ENCODE measurements at places on chromosomes 11 and 22.

DNA sequence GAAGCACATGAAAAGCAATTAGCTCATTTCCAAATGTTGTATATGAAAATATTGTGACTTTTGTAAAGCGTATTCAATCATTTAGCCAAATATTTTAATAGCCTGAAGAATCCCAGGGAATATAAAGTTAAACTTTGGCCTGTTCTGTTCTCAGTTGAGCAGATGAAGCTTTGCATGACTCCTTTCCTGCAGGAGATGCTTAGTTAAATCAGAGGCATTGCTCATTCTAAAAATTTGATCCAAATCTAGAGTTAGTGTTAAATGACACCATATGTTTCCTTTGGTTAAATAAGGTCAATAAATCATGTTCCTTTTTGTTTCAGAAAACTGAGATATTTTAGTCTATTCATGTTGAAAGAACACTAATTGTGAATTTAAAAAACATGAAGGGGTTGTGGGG, 51.2 kb upstream of the BIRC3 start:
- no peak for DNase-seq

- DNase-seq: no peak
Measured at GRCh38 chr11:74646954-74647353, 54.6 kb downstream of the POLD3 start.

DNA sequence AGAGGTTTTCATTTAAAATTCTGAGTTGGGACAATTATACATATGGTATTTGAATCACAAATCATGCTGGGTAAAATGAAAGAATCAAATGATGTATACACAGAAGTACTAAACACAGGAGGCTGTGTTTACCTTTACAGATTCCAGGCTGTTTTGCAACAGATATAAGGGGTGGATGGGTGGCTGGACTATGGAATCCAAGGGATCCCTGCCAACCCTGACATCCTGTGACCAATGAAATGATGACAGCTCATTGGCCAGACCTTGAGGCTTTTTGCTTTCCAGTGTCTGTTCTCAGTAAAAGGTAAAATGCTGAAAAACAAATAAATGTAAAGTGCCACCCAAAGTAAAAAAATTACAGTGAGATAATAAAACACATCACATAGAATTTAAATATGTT, 3.3 kb upstream of the DDI1 start:
- no peak for DNase-seq

GRCh38 chr11:548700-549603, 11.6 kb downstream of the LMNTD2 start:
- DNase-seq: no peak

DNA sequence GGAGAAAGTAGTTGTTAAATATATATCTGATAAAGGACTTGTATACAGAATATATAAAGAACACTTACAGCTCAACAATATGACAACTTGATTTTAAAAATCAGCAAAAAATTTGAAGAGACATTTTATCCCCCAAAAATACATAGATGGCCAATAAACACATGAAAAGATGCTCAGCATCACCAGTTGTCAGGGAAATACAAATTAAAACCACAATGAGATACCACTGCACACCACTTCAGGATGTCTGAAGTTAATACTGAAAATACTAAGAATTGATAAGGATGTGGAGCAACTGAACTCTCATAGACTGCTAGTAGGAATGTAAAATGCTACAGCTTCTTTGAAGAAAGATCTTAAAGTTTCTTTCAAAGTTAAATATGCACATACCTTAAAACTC, 49.2 kb downstream of the KREMEN1 start:
- no peak for DNase-seq

- DNase-seq: no peak
Measured at GRCh38 chr22:27435844-27436576, 365.5 kb downstream of the MN1 start.

DNA sequence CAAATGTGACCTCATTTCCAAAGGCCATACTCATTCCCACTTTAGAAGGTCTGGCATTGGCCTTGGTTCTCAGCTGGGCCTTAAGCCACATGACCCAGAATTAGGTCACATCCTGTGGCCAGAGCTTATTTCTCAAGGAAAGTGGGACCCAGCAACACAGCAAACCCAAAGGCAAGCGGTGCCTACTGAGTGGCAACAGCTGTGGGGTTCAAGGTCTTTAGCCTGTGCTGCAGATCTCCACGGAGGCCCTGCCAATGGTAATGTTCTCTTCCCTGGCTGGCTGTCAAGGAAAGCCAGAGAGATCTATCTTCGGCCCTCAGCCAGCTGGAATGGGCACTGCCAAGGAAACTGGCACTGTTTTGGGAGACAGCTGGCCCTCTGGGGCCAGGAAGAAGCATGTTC, 41.5 kb upstream of the TP53I11 start:
- no peak for DNase-seq

DNA sequence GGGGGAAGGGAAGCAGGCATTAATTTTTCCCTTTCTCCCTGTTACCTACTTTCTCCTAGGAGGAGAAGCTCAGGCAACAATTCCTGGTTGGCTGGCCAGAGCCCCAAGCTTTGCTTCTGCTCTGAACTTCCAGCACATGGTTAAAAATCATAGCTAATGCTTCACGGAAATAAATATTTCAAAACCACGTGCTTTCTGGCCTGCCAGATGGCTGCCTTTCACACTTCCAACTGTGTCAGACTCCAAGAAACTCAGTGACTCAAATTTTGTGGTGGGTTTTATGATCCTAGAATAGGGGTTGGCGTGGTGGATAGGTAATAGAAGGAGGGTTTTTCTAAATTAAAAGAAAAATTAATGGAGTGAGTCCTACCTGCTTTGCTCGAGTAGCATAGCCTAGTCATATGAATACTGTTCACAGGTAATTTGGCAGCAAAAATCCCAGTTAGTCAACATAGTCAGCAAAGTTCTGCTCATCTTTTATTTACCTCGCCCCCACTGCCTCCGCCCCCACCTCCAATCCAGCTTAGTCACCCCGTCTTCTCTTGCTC, 58.6 kb downstream of the SC5D start:
- no peak for DNase-seq

- DNase-seq: no peak
Measured at GRCh38 chr22:33656808-33657628, 263.3 kb downstream of the LARGE1 start.

DNA sequence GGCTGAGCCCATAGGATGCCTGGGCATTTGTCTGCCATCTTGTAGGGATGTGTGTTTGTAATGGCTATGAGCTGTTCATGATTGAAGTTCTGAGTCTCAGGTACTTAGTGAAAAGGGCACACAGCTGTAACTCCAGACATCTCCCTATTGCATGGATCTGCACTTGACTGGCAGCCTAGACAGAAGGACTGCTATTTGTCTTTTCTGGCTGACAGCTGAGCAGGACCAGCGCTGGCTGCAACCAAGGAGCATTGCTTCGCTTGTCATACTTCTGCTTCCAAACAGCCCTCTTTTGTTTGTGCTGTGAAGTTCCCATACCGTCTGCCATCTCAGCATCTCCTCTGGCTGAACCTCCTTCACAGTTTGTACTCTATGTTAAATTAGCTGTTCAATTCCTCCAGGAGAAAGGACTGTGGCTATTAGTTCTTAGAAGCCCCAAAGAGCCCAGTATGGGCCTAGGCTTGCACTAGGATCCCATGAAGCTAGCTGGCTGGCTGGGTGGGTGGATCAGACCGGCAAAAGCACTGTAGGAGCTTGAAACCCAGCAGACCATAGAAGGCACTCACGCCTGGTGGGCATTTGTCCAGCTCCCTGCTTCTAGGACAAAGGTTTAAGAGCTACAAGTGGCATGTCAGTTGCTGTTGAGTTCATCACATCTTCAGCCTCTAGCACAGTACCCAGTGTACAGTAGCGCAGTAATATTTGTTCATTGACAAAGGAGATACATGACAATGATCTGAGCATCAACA, 20.4 kb downstream of the HIRA start:
- no peak for DNase-seq

GRCh38 chr22:23503142-23503541, 76.9 kb downstream of the IGLL1 start:
- DNase-seq: no peak

DNA sequence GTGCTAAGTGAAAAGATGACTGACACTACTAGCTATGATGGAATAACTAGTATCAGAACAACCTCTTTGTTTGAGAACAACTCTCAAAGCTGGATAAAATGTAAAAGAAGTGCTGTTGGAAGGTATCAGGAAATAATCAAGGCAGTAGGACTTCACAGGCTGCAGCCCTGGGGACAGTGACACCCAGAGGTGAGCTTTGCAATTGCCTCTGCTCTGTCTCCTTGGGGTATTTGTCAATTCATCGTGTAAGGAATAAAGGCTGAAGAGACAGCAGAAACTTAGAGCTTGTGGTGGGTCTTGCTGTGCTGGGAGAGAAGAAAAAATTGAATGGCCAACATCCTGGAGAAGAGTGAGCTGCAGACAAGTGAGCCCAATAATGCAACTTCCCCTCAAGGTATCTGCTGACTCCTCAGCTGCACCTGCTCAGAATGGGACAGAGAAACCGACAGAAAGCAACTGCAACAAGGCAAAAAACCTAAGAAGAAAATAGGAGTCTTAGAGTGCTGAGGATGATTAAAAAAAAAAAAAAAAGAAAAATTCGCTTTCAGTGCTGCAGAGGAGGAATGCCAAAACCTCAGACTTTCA, 141.1 kb downstream of the RCN1 start:
- DNase-seq: no peak

DNA sequence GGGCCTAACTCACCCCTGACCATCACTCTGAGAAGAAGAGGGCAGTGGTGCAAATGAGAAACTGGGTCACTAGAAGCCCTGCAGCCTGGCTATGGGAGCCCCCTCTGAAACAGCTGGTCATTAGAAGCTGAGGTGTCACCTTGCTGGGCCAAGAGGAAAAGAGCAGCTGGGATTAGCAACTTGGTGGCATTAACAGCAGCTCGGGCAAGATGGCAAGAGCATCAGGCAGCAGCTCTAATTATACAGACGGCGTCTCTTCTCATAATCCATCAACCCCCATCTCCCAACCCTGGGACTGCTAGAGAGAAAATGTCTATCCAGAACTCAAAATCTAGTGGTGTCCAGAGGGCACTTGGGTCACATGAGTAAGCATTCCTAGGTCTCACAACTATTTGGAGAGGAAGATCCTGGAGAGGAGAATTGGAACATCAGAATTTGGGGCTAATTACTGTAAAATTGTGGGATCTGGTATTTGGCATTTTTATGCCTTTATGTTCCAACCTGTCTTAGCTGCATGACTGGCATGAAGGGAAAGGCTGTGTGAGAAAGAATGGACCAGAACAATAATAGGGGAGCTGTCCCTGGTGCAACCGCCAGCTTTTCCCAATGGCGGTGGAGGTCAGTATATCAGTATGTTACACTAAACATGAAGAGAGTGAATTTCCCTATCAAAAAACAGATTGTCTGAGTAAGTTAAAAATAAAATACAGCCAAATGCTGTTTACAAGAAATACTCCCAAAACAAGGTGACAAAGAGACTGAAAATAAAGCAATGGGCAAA, 7.6 kb upstream of the LMO1 start:
- DNase-seq: no peak

- DNase-seq: no peak
Measured at GRCh38 chr11:27153136-27153535, 112.5 kb downstream of the BBOX1 start.

All from activated CD8-positive, alpha-beta memory T cell treated with anti-CD3 and anti-CD28 coated beads, Interleukin-2, amount 50 U/mL, for 4 hours (primary cell).